Vagina (tissue), 2 donors: ENCODE measurements at places on chromosomes 3 and 15. TPM values are rescaled to one million over a fixed set of nuclear protein-coding genes. Genes with fewer than 3 reads are reported as not detected.

- no peak for DNase-seq
These were observed 35.7 kb upstream of the ABHD17C start for GRCh38 chr15:80659375-80659774.

The EIF4A2 gene
- 375 TPM for total RNA-seq

GRCh38 chr3:49120096-49120437 is 556 bp downstream of the USP19 start:
- no peak for DNase-seq

DNA sequence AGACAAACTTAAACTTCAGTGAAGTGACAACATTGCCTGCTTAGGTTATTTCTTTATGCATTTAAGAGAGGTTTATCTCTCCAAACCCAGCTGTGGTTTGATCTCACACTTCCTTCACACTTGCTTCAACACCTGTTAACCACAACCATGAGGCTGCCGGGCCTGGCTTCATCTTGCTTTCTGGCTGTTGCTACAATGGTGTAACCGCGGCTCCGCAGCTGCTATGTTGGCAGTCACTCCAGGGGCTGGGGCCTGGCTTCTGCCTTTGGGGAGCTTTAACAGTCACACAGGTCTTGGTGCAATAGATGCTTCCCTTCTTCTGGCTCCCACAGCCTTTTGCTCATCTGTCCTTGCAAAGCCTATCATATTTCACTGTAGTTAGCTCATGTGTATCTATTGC is 72.9 kb upstream of the MNS1 start:
- no peak for DNase-seq
